H9 (cell line): ENCODE measurements at places on chromosomes 12 and 14. TPM values are rescaled to one million over a fixed set of nuclear protein-coding genes. Genes with fewer than 3 reads are reported as not detected.

GRCh38 chr14:81834308-81834707 is 300.7 kb upstream of the SEL1L start:
- DNase-seq, result no peak

GRCh38 chr14:24243336-24243836 is 963 bp upstream of the TINF2 start:
- DNase-seq, result no peak

RASSF9 gene
- 0.04 TPM in 2 replicates for total RNA-seq

CLEC9A gene
- total RNA-seq, result not detected in 2 replicates

DNA sequence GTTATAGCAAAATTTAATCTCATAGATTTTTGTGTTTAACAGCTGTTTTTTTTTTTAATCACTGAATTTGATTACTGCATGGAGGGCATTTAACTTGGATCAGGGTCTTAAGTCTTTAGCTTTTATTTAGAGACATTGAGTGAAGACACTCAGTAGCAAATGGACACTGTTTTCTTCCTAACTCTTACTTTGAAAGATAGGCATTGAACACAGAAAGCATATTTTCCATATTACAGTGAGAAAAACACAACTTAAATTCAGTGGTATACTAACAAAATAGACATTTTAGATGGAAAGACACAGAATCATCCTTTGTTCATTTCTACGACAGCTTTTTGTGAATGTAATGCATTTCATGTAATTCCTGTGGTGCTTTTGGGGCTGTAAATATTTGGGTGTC is 571.8 kb downstream of the PRKD1 start:
- DNase-seq, result no peak

DNA sequence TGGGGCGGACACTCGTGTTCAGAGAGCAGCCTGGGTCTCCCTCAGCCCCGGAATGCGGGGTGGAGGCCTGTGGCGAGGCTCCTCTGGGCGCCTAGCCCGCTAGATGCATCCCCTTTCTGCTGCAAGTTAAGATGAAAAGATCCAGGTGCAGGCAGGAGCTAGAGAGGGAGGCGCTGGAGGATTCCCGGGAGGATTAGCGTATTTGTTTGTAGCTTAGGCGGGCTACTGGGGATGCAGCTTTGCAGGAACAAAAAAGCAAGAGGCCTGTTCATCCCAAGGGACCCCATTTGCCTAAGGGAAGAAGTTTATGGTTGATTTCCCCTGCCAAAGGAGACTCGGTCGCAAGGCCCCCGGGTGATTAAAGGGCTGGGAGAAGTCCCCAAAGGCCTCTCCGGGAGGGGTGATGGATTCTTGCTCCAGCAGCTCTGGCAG is 824 bp downstream of the CCDC177 start:
- DNase-seq, result peak; percentile 53

DNA sequence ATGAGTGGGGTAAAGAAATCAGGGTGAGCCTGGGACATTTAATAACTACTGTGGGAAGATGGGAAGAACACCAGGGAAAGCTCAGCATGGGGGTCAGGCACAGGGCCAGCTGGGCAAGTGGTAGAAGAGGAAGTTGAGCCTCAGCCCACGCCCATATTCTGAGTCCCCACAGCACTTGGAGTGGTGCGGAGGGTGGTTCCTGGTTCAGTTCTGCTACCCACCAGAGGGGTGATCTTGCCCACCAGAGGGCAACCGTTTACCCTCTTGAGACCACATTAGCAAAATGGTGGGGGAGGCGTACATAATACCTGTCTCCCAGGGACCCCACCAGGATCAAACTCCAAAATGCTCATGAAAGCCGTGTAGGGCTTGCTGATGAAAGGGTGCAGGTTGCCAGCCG is 16.8 kb upstream of the ANKRD33 start:
- no peak for DNase-seq

DNA sequence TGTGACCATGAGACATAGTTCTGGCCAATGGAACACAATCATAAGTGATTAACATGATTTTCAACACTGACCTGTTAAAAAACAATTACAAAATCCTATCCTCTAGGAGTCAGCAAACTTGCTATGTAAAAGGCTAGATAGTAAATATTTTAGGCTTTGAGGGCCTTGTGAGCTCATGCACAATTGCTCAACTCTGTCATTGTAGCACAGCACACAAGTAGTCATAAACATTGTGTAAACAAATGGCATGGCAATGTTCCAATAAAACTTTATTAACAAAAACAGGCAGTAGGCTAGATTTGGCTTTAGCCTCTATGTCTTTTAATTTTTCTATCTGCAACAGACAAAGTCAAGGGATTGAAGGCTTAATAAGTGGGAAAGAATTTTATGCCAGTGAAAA is 350.7 kb downstream of the C12orf50 start:
- no peak for DNase-seq
